ENCODE measurements at places on chromosomes 4 and X.

GRCh38 chr4:39053983-39054382 lies 8.0 kb upstream of the KLHL5 start:
- no peak for DNase-seq

DNA sequence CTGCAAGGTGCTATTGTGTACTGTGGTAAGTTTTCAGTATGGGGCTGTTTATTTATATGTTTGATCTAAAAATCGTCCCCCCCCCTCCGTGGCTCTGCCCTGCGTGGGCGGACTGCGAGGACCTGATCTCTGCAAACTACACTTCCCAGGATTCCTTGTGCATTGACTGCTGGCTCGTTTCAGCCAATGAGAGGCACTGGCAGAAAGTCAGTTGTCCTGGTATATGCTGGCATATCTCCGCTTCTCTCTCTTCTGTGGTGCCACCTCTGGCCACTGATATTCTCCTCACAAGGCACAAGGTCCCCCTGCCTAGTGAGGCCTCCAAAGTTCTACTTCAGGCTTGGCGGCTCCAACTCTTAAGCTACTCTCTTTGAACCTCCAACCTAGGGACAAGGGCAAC lies 168.8 kb upstream of the ZFP42 start:
- no peak for DNase-seq

- no peak for DNase-seq
These were observed 134.2 kb downstream of the FANCB start for GRCh38 chrX:14738643-14739042.

DNA sequence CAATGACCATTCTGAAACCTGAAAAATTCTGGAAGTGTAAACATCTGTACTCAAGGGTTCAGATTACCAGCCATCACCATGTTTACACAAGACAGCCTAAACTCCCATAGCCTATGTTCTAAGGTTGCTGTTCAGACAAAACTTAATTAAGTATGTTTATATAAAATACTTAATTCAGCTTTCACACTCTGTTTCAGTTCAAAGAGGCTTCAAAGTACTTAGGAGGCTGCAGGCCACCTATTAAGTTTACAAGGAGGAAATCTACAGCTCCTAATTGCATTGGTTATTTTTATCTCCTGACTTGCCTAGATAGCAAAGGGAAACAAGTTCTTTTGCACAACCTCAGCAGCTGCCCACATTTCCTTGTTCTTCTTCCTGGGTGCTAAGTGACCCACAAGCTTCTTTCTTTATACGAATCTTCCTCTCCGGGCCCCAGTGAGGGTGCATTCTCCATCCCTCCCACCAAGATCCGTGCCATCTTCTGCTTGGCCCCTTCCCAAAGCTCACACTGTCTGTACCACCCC lies 2.0 kb downstream of the GAK start:
- DNase-seq = no peak

- no peak for DNase-seq
These were observed 69.6 kb downstream of the SERTM2 start for GRCh38 chrX:111581086-111581485.

DNA sequence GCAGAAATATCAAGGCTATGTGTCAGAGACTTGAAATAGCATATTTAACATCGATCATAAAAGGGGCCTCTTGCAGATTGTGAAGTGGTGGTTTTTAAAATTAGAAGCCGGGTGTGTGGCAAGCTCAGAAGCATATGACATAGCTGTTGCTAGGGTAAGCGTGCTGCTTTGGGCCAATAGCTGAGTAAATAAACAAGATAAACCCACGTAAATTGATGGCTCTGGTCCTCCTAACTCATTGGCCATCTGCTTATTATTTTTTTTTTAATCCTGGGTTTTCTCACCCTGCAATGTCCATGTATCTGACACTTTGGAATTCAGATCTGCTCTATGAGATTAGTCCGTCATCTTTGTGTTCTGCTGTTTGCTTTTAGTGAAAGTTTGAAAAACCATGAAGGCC lies 32.6 kb upstream of the STOX2 start:
- DNase-seq = no peak

GRCh38 chr4:80077639-80078038 lies 4.6 kb upstream of the ANTXR2 start:
- DNase-seq = no peak

GRCh38 chr4:119587796-119588195 lies 40.8 kb downstream of the PDE5A start:
- no peak for DNase-seq

- DNase-seq = no peak
These were observed 378.0 kb downstream of the AFF2 start for GRCh38 chrX:148878371-148878770.

- DNase-seq = no peak
These were observed 132.5 kb upstream of the HTR2C start for GRCh38 chrX:114451397-114451796.

GRCh38 chr4:24933684-24934275 lies 20.9 kb upstream of the CCDC149 start:
- DNase-seq = no peak

- no peak for DNase-seq
These were observed 69.6 kb downstream of the FGFBP1 start for GRCh38 chr4:15868826-15869413.

- no peak for DNase-seq
These were observed 1729.3 kb downstream of the C4orf33 start for GRCh38 chr4:130825284-130825683.

- DNase-seq = no peak
These were observed 311 bp downstream of the RNF113A start for GRCh38 chrX:119871245-119871598.

DNA sequence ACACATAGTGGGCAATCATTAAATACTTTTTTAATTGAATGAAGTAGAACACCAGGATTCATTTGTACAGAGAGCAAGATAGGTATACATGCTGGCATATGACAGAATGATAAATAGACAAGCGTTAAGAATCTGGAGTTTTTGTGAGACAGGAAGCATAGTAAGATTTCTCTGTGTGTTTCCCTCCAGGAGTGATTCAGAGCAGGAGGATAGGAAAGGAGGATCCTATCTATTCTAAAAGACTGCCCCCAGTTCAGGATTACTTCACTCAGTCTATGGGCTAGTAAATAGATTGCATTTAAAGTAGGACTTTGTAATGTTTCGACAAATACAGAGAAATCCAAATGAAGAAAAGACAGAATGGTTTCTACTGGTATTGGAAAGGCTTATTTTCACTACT lies 423.7 kb downstream of the PDGFC start:
- no peak for DNase-seq

- DNase-seq = no peak
These were observed at the start of gene ABCG2 for GRCh38 chr4:88158489-88159228. ABCG2 (minus strand) TSS chr4:88158639; CDS start chr4:88139995, 18,644 bp downstream.

- DNase-seq = no peak
These were observed 22.1 kb downstream of the LUZP4 start for GRCh38 chrX:115311601-115312001.

- DNase-seq = no peak
These were observed 476.1 kb downstream of the IL15 start for GRCh38 chr4:142112451-142112850.

GRCh38 chrX:118872102-118872566 lies 48.5 kb downstream of the ZCCHC12 start:
- peak; percentile 59 for DNase-seq

DNA sequence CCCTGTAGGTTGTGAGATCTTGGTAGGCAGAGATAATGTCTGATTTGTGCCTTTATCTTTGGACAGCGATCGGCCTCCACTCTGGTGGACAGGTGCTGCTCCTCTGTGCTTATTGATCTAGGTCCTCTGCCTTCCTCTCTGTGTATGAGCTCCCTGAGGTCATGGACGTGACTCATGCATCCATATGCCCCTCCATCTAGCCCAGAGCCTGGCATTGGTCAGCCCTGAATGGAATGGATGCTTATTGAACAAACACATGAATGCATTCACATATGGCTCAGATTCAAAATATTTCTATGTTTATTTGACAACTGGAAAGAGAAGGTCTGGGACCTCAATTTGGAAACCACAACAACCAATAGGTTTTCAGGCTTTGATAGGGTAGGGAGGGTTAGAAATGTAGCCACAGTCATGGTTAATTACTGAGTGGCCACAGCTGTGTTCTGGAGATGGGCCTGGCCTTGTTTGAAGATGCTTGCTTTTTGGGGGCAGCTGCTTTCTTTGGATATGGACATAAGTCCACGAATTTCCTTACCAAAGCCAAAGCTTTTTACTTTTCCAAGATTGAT lies 76.2 kb downstream of the SEL1L3 start:
- DNase-seq = no peak

- no peak for DNase-seq
These were observed 418.6 kb downstream of the INPP4B start for GRCh38 chr4:142427456-142427855.

- DNase-seq = no peak
These were observed 110.7 kb downstream of the ARAP2 start for GRCh38 chr4:36133658-36134057.

DNA sequence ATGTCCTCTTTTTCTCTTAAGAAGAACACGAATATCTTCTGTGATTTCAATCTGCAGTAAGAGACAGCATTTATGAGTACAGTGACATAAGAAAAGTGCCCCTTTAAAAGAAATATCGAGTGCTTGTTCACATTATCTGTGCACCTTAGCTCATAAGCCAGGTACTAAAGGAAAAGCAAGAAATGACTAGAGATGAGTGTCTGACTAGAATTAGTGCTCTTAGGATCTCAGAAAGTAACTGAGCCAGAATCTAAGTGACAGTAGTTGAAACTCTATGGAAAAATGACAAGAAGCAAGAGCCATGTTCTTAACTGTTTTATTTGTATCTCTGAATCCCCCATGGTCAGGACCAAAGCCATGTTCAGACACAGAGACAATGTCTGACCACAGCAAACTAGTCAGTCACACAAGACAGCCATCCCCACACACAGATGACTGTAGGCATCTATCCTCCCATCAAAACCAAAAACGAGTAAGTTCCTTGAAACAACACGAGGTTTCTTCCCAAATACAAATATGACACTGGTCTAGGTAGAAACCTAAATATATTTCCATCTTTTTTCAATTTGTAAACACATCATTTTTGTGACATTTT lies 36.8 kb downstream of the ACSL4 start:
- no peak for DNase-seq

DNA sequence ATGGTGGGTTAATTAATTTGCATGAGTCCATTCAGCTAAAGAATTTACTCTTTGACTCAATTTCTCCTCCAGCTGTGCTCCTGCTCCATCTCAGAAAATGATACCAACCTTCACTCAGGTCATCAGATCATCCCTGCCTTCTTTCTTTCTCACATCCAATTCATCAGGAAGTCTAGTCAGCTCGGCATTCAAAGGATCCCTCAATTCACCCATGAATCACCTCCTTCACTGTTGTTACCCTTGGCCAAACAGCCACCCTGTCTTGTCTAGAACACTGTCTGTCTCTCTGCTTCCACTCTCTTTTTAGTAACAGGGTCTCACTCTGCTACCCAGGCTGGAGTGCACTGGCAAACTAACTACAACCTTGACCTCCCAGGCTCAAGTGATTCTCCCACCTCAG lies 337.4 kb upstream of the SFRP2 start:
- DNase-seq = no peak

GRCh38 chr4:130659320-130659719 lies 1563.4 kb downstream of the C4orf33 start:
- DNase-seq = no peak

DNA sequence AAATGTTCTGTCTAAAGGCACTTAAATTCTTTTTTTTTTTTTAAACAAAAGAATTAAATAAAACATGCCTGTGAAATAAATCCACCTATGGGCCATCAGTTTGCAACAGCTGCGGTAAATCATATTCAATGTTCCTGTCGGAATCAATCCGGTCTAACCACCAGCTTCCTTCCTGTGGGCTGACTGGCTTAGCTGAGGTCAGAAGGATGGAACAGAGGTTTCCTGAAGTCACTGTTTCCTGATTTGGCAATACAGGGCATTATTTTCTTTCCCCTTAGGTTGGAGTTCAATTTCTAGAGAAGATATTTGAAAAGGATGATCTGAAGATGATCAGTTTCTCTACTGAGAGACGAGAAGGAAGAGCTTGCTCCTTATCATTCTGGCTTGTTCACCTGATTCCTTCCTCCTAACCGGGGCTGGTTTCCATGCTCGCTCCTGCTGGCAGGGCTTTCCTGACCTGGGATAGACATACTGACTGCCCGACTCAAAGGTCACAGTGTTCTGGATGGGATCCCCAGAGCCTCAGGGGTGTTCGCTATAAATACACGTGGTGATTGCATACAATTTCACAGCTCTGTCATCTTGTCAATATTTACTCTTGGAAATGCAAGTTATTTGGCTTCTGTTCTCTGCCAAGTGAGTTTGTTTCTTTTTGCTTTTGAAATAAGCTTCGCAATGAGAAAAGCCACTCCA lies 21.7 kb downstream of the PDLIM3 start:
- DNase-seq = no peak

DNA sequence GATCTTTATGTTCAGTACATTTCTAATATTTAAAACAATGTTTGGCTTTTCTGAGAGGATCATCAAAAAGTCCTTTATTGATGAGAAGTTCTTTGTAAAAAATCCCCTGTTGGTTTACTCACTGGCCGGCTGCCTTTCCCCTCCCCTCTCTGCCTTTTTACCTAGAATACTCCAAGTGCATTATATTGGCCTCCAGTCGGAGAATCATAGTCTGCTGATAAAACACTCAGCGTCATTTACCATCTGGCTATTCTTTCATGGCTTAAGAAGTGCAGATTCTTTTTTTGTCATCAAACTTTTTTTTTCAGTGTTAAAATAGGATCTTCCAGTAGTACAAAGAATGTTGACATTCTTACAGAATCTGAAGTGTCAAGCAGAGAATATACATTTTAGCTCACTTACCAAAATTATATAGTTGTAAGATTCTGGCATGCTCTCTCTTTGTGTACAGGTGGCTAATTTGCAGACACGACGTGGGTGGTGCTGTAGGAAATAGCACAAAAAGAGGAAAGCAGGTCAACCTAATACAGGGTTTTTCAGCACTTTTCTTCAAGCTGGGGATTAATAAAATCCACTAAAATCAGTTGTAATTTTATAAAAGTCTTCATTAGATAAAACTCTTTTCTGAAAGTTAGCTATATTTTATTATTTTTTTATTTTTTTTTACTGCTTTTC lies 731.8 kb downstream of the KCTD8 start:
- no peak for DNase-seq

DNA sequence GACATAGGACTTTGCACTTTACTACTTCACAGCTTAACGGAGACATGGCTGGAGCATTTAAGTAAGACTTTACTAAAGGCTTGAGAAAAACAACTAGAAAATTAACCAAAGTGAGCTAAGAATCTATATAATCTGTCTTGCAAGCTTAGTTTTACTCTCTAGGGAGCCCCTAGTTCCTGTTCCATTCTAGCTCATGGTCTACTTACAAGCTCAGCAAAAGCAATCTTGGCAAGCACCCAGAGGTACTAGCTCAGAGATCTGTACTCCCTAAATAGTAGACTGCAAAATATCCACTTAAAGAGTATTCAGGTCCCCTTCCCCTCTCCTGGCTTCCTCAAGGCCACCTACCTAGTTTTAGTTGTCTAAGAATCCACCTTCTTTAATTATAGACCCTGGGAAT lies 469.0 kb downstream of the IDS start:
- DNase-seq = no peak

DNA sequence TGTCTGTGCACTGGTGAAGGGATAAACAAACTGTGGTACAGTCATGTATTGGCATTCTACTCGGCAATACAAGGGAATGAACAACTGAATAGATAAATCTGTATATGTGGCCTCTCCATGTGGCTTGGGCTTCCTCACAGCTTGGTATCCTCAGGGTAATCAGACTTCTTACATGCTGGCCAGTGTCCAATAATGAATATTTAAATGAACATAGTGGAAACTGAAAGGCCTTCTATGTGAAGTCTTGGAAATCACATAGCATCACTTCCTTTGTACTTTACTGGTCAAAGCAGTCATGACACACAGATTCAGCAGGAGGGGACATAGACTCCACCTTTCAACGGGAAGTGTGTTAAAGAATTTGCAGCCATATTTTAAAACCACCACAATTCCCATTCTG lies 33.4 kb upstream of the GPR101 start:
- no peak for DNase-seq
